IPS-NIHi11 (cell line): ENCODE measurements at places on chromosomes 4 and X.

GRCh38 chr4:183783991-183784553 lies 121.0 kb upstream of the STOX2 start:
- peak; percentile 41 for DNase-seq

- DNase-seq: no peak
Measured at GRCh38 chr4:85866508-85866907, 391.6 kb downstream of the ARHGAP24 start.

- no peak for DNase-seq
Measured at GRCh38 chr4:178356725-178357124, 914.5 kb upstream of the AGA start.

- DNase-seq: peak; percentile 17
Measured at GRCh38 chr4:75511841-75512240, 2.4 kb downstream of the RCHY1 start.

DNA sequence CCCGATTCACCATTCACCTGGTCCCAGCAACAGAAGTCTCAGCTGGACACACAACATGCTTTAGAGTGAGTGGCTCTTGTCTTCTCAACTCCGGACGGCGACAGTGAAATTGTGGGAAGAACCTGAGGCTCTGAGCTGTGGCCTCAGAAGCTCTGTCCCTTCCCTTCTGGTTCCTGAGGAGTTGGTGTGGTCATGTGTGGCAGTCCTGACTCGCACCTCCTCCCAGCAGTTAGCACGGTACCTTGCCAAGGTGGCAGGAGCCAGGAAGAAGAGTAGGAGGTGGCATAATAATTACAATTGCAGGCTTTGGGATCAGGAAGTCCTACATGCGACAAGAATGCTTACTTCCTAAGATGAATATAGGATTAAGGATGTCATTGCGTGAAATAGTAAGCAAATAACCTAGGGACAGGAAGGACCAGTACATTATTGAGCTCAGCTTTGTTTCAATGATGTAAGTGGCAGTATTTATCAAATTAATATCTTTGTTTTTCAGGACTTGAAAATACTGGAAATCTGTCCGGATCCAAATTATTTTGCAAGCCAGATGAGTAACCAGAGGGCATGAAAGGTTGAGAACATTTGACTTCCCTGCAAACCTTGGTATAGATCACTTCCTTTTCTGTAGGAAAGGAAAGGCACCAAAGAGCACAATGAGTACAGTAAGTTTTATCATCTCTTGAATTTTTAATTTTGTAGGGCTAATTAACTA lies 21.1 kb downstream of the RNF4 start:
- no peak for DNase-seq

- DNase-seq: no peak
Measured at GRCh38 chr4:2662598-2662997, 93.5 kb downstream of the TNIP2 start.

DNA sequence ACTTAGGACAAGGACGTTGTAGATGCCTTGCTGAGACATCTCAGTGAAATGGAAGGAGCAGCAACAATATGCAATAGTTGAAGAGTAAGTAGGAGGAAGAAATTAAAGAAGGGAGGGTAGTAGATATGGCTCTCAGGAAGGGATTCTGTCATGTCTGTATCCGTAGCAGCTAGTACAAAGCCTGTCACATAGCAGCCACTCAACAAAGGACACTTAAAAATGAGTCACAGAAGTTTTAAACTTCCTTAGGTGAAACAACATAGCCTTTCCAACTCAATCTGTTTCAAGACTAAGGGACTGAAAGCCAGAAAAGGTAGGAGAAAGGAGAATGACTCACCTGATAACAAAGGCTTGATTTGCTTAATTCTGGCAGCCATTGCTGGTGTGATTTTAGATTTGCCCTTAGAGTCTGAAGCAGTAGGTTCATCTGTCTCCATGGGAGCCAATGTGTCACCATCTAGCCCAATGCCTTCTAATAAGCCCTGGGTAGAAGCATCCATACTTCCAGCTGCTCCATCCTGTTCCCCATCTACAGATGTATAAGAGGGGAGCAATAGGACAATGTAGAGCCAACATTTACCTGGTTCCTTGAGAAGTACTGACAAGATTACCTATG lies 86.6 kb downstream of the HUWE1 start:
- no peak for DNase-seq

DNA sequence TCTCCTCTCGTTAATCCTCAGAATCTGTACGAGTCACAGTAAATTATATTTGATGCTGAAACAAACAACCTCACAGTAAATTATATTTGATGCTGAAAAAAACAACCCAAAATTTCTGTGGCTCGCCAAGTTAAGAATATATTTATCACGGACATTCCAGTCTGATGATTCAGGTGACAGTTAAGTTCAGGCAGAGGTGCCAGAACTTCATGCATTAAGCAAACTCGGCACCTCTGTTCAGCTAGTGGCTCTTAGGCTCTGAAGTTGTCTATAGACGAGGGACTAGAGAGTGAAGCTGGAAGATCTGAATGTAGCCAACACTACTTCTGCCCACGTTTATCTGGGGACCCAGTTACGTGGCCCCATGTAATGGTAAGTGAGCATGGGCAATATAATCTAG lies 132.2 kb upstream of the AGA start:
- DNase-seq: no peak

- no peak for DNase-seq
Measured at GRCh38 chr4:147640331-147640730, 23.1 kb downstream of the TMEM184C start.

DNA sequence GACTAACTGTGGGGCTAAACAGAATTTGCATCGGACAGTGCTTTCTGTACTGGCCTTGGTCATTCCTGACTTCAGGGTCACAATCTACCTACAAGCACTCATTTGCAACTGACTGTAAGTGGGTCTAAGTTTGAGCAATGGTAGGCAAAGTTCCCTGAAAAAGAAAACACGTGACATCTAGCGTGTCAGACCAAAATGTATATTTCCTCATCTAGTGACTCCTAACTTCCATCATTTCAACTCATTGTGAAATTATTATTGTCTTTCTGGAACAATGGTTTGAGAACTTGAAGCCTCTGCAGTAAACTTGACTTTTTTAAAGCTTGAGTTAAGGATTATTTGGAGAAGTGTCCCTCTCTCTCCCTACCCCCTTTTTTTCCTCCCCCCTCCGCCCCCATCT lies 113.6 kb downstream of the MID1 start:
- DNase-seq: no peak

GRCh38 chrX:40127052-40127451 lies 29.3 kb upstream of the BCOR start:
- DNase-seq: no peak

DNA sequence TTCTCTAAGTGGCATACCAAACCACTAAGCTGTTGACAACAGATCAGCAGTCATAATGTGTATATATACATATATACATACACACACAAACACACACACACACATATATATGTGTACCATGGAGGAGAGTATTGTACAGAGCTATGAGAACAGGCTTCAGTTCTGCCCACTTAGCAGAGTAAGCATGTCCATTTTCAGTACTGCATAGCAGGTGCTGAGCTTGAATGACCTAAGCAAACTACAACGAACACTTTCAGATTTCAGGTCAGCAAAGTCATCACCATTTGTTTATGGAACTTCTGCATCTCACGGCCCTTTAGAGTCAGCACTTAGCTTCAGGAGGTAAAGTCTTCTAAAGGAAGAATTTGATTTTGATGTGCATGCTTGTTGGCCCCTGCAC lies 735.8 kb upstream of the ATOH1 start:
- DNase-seq: no peak

DNA sequence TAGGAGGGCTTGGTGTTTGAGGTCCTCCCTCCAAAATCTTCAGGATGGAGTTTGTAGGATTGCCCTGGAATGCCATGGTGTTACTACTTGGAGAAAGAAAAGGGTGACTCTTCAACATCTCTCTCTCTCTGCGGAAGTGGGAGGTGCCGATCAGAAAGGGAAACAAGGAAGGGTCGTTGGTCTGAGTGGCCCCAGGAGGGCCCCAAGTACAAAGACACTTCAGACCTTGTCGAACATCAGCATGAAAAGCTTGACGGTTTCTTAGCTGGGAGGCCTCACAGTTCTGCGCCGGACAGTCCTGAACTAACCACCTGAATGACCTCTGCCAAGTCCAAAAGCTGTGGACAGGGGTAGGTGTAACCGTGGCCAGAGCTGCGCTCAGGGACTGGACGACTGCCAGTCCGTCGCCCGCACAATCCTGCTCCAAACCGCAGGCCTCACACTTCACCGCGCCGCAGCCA lies 646 bp upstream of the GSX2 start:
- no peak for DNase-seq

GRCh38 chrX:57977992-57978391 lies 67.7 kb upstream of the ZXDA start:
- DNase-seq: no peak

- peak; percentile 36 for DNase-seq
Measured at GRCh38 chrX:153776611-153777045, 4.2 kb upstream of the SRPK3 start.

DNA sequence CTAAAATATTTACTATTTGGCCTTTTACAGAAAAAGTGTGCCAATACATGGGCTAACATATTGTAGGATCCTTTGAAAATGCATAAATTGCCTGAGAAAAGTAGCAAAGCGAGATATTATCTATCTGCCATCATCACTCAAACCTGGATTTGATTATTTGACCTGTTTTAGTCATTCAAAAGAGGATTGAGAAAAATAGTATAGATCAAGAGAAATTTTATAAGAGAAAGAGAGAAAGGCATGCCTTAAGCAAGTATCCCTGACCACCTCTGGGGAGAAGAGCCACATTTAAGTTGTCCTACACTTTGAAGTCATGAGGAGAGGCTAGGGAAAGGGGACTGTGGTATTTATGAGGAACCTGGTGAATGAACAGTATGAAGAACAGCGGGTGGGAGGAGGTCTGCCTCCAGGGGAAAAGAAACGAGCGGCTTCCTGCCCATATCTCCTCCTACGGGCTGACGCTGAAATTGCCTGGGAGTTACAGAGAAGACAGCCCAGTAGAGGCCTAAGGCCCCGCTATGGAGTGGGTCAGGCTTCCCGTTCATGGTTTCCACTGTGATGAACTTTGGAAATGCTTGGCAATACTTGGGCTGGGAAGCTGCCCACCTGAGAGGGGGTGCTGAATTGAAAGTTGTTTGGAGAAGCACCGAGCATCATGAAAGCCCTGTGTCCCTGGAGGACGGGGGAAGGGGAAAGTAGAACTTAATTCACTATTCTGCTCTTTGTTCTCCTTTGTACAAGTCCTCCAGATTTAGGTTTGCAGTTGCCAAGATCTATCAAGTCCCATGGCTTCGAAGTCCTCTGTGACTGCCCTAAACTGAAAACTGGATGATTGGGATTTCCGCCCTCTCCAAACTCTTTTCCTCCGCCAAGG lies 106.9 kb upstream of the ACSL4 start:
- peak; percentile 41 for DNase-seq

- peak; percentile 17 for DNase-seq
Measured at GRCh38 chr4:26741491-26741871, 119.2 kb upstream of the STIM2 start.

GRCh38 chr4:103010804-103011203 lies 8.7 kb downstream of the SLC9B1 start:
- DNase-seq: no peak

GRCh38 chr4:108941904-108942430 lies 179.1 kb upstream of the ETNPPL start:
- peak; percentile 8 for DNase-seq

DNA sequence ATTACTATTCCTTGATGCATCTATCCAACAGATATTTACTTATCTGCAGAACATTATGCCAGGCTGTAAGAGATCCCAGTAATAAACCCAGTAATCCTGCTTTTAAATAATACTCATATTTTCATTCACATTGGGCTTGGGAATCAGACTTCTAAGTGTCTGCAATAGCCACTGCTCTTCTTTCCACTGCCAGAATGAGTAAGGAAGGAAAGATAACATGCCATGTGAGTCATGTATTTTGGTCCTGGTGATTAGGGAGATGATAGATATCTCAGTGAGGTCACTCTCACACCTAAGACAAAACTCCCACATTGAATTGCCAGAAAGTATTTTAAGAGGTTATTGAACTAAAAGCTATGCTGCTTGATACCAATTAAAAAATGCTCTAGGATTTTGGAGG lies 13.9 kb upstream of the HEPH start:
- DNase-seq: no peak

DNA sequence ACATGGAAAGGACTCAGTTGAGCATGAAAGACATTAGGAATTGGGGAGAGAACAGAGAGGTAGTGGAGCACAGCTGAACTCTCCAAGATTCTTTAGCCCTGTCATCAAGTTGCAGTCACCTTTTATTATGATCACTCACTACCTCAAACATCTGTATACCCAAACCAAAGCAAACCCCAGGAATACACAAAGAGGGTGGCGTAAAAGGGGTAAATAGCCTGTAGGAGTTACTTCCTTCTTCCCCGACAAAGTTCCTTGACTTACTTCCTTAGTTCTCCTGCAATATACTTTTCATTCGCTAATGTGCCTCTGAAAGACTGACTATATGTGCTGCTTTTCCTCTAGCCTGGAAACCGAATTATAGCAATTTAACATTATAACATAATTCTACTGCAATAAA lies 159.9 kb downstream of the SPRY1 start:
- DNase-seq: no peak

- no peak for DNase-seq
Measured at GRCh38 chr4:146029147-146029546, 90.5 kb upstream of the ZNF827 start.

GRCh38 chr4:116058129-116058528 lies 944.7 kb upstream of the NDST4 start:
- no peak for DNase-seq

DNA sequence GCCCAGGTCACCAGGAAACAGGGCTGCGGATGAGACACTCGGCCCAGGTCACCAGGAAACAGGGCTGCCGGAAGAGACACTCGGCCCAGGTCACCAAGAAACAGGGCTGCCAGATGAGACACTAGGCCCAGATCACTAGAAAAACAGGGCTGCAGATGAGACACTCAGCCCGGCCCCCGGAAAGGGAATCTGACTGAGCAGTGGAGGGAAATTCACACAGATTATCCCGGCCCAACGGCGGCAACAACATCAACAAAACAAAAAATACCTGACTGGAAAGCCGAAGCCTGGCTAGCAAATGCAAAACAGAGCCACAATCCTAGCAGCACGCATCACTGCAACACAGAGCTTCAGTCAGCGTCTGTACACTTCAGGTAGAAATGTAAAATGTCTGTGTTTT lies 20.7 kb downstream of the AFAP1 start:
- no peak for DNase-seq

GRCh38 chrX:122586831-122587230 lies 597.2 kb upstream of the GRIA3 start:
- DNase-seq: no peak

GRCh38 chr4:173442223-173442932 lies 43.5 kb upstream of the SCRG1 start:
- DNase-seq: no peak
